ENCODE measurements at places on chromosomes 13 and 19. TPM values are rescaled to one million over a fixed set of nuclear protein-coding genes. Genes with fewer than 3 reads are reported as not detected.

The FPR2 gene
- 41.7 TPM for total RNA-seq

- no peaks in the 10 kb centered on the region for H3K27me3 ChIP-seq
- H3K27ac ChIP-seq: no peak overlapping the region
- H3K4me3 ChIP-seq: no peak overlapping the region
- no peak for DNase-seq
- no peaks in the 10 kb centered on the region for H3K36me3 ChIP-seq
Measured at GRCh38 chr13:69458013-69458412, 649.6 kb upstream of the ATXN8OS start.

DNA sequence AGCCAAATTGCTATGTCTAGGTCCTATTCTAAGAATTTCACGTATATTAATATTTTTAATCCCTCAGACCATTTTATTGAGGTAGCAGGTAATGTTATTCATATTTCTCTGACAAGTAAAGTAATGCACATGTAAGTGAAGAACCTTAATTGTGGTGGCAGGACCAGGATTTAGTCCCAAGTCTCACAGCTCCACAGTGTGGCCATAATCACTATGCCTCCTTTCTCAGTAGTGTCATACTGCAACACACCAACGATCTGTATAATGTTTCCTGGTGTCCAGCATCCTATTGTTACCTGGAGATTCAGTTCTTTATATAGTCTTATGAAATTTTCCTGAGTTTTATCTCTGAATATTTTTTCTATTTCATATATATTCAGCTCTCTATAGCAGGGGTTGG is 340.3 kb downstream of the OLFM4 start:
- no peaks in the 10 kb centered on the region for H3K27me3 ChIP-seq

The WTIP gene
- total RNA-seq: 39.3 TPM

- H3K36me3 ChIP-seq: no peaks in the 10 kb centered on the region
- H3K27me3 ChIP-seq: no peaks in the 10 kb centered on the region
- no peak overlapping the region for H3K27ac ChIP-seq
- H3K4me3 ChIP-seq: no peak overlapping the region
- no peak for DNase-seq
- peaks cover 3% of the 10 kb centered on the region for H3K4me1 ChIP-seq
Measured at GRCh38 chr19:6510618-6511017, 8.5 kb upstream of the TUBB4A start.

GRCh38 chr13:103044056-103044455 is 22.2 kb downstream of the SLC10A2 start:
- H3K27ac ChIP-seq: no peak overlapping the region
- no peaks in the 10 kb centered on the region for H3K27me3 ChIP-seq
- no peak overlapping the region for H3K4me3 ChIP-seq
- no peak for DNase-seq
- no peaks in the 10 kb centered on the region for H3K36me3 ChIP-seq

GRCh38 chr13:25375727-25376358 is 4.1 kb downstream of the ATP8A2 start:
- no peaks in the 10 kb centered on the region for H3K36me3 ChIP-seq
- no peak for DNase-seq
- H3K4me3 ChIP-seq: no peak overlapping the region
- no peak overlapping the region for H3K27ac ChIP-seq
- peaks cover 38% of the 10 kb centered on the region for H3K27me3 ChIP-seq
- peaks cover 10% of the 10 kb centered on the region for H3K4me1 ChIP-seq

DNA sequence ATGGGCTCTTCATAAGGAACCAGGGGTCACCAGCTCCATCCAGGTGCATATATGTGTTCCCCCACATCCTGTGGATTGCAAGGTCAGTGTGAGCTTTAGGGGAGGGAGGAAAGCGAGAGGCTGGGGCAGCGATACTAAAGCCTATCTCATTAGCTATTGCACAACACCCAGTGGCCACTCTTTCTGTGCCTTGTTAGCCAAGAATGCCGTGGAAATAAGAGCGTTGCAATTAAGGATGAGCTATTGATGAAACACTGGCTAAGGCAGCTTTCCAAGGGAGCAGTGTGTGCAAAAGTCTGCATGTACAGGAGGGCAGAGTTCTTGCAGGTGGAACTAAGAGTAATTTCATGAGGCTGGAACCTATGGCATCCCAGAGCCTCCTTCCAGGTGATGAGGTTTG is 17.6 kb downstream of the TNFSF11 start:
- H3K4me3 ChIP-seq: no peak overlapping the region
- H3K27me3 ChIP-seq: no peaks in the 10 kb centered on the region
- no peaks in the 10 kb centered on the region for H3K36me3 ChIP-seq
- H3K4me1 ChIP-seq: no peaks in the 10 kb centered on the region

The PLK5 gene
- not detected for total RNA-seq

The NRTN gene
- total RNA-seq: 1.6 TPM

- no peak overlapping the region for H3K27ac ChIP-seq
- H3K27me3 ChIP-seq: no peaks in the 10 kb centered on the region
- H3K4me3 ChIP-seq: no peak overlapping the region
- no peak for DNase-seq
Measured at GRCh38 chr13:39403106-39403505, 199.9 kb downstream of the LHFPL6 start.

- H3K4me1 ChIP-seq: no peaks in the 10 kb centered on the region
- H3K27ac ChIP-seq: no peak overlapping the region
- DNase-seq: no peak
- peaks cover 11% of the 10 kb centered on the region for H3K27me3 ChIP-seq
- H3K36me3 ChIP-seq: no peaks in the 10 kb centered on the region
- no peak overlapping the region for H3K4me3 ChIP-seq
Measured at GRCh38 chr19:38557205-38557799, 60.5 kb downstream of the MAP4K1 start.

The MIR17HG gene
- total RNA-seq: 7.6 TPM

The FBXO46 gene
- total RNA-seq: 18.4 TPM

DNA sequence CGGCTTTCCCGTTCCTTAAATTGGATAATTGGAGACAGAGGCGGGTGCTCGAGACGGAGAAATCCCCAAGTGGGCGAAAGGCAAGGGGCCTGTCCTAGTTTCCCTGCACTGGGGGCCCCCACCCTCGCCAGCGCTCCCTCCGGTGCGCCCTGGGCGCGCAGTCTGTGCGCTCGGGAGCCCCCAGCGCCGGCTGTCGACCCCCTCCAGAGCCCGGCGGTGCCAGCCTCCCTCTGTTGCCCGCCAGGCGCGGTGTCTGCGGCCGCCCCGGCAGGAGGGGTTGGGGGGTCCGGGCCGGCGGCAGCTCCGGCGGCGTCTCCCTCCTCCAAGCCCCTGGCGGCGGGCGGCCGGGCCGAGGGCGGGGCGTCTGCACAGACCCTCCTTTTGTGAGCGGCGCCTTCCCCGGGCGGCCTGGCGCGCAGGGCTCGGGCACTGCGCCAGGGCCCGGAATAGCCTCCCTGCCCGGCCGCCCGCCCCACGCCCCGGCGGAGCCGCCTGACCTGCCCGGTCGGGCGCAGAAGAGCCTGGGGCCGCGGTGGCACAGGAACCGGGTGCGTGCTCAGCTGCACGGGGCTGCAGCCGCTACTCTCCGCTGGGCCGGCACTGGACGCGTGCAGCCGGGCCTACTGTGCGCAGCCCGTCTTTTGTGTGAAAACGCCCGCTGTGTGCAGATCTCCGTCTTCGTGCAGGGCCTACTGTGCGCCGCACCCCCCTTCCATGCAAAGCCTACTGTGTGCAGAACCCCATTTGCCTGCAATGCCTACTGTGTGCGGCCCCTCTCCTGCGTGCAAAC is 13.2 kb downstream of the GADD45B start:
- H3K4me1 ChIP-seq: peaks cover 27% of the 10 kb centered on the region
- peak overlapping the region; percentile 37 for H3K4me3 ChIP-seq
- H3K27ac ChIP-seq: peak overlapping the region; percentile 18
- DNase-seq: peak; percentile 88
- H3K27me3 ChIP-seq: peaks cover 61% of the 10 kb centered on the region
- no peaks in the 10 kb centered on the region for H3K36me3 ChIP-seq

- H3K4me3 ChIP-seq: no peak overlapping the region
- H3K4me1 ChIP-seq: peaks cover 26% of the 10 kb centered on the region
- no peak overlapping the region for H3K27ac ChIP-seq
Measured at GRCh38 chr13:102770435-102770834, 3.2 kb downstream of the TEX30 start.

- peaks cover 57% of the 10 kb centered on the region for H3K4me1 ChIP-seq
- H3K36me3 ChIP-seq: no peaks in the 10 kb centered on the region
- H3K27ac ChIP-seq: peak overlapping the region; percentile 57
Measured at GRCh38 chr19:56110515-56111448, 10.3 kb downstream of the ZNF787 start.

DNA sequence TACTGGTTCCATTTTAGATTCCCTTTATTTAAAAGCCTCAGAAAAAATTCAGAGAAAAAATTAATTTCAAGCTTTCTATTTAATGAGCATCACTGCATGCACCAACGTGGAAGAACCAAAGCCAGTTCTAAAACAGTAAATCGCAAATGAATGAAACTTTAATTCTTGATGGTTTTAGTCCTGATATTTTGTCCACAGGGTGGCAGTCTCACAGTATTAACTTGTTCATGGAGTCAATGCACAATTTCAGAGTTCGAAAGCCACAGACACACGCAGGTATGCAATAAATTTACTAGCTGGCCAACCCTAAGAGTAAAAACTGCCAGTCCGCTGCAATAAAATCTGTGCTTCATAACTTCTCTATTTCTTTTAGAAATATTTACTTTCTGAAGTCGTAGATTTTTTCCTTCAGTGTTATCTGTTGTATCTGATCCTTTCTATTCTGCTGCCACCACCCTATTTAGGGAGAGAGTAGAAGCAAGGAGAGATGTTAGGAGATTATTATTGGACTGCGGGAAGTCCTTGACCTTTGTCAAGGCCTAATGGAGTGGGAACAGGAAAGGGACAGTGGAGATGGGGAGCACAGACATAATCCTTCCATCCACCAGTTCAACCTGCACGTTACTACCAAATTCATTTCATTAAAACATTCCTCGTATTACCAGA is 7.0 kb upstream of the WBP4 start:
- no peaks in the 10 kb centered on the region for H3K36me3 ChIP-seq
- peak overlapping the region; percentile 61 for H3K27ac ChIP-seq
- H3K4me1 ChIP-seq: peaks cover 96% of the 10 kb centered on the region
- no peak for DNase-seq
- H3K27me3 ChIP-seq: no peaks in the 10 kb centered on the region

DNA sequence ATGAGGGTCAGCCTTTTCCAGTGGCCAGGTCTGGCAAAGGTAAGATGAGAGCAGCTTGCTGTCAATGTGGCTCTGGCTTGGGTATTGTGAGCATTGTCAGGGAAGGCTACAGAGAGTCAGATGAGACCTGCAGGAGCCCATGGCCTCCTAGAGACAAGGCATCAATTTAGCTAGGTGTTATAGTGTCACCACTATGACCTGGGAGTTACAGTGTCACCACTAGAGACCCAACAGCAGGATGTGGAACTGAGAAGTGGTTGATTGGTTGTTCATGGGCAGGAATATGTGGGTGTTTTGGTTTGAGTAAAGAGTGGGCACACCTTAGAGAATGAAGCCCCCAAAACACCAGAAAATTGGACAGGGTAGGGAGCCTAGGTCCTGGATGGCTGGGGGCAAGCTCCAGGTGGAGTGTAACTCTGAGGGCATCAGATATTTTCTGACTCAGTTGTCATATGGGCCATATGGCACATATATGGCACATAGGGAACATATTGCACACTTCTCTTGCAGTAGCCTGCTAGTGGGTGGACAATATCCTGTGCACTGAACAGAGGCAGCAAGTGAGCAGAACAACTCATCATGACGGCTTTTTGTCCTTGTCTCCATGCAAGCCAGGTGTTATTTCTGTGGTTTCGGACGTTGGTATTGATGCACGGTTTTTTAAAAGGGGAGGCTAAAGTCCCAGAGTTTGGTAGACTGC is 46.3 kb upstream of the CEACAM21 start:
- H3K27me3 ChIP-seq: peaks cover 8% of the 10 kb centered on the region
- H3K4me1 ChIP-seq: peaks cover 5% of the 10 kb centered on the region
- H3K4me3 ChIP-seq: peak overlapping the region; percentile 27
- no peaks in the 10 kb centered on the region for H3K36me3 ChIP-seq

DNA sequence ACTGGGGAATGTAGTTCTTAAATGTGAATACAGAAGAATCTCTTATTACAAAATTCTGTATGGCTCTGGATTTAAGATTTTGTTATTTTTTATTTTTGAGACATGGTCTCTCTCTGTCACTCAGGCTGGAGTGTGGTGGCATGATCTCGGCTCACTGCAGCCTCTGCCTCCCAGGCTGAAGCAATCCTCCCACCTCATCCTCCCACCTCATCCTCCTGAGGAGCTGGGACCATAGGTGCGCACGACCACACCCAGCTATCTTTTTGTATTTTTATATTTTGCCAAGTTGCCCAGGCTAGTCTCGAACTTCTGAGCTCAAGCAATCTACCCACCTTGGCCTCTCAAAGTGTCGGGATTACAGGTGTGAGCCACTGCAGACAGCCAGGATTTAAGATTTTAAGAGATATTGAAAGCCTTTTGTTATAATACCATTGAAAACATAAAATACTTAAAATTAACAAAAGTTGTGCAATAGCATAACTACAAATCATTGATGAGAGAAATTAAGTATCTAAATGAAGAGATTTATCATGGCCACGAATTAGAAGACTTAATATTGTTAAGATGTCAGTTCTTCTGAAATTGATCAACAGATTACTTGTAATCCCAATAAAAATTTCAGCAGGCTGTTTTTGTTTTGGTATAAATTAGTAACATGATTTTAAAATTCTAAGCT is 13.4 kb downstream of the CYP2A6 start:
- peaks cover 3% of the 10 kb centered on the region for H3K4me1 ChIP-seq
- H3K27me3 ChIP-seq: no peaks in the 10 kb centered on the region
- H3K36me3 ChIP-seq: no peaks in the 10 kb centered on the region
- no peak overlapping the region for H3K4me3 ChIP-seq

The TMEM59L gene
- total RNA-seq: 4.9 TPM

The CILP2 gene
- total RNA-seq: 0.31 TPM

The ZNF177 gene
- total RNA-seq: 2.6 TPM

DNA sequence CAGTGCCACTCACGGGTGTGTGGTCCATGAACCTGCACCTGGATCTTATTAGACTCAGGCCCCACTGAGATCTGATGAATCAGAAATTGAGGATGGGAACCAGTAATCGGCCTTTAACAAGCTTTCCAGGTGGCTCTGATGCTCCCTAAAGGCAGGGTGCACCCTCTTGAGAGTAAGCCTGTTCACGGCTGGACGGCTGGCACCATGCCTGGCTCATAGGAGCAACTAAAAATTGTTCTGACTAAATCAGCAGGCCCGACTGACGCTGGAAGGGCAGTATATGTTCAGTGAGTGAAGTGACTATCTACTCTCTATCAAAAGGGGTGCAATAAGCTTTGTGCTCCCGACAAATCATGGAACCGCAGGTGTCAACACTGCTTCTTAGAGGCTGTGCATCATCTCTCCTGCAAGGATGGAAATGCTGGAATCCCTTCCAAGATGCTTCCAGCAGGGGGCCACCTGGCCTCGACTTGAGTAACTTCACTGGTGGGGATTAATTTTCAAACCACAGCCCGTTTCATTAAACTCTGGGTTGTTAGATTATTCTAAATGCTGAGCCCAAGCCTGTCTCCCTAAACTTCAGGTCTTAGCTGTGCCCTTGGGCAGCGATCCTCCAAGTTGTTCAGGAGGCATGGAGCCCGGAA is 28.4 kb downstream of the TMTC4 start:
- no peak overlapping the region for H3K4me3 ChIP-seq
- no peaks in the 10 kb centered on the region for H3K4me1 ChIP-seq
- no peaks in the 10 kb centered on the region for H3K27me3 ChIP-seq
- peaks cover 11% of the 10 kb centered on the region for H3K36me3 ChIP-seq
- DNase-seq: peak; percentile 19

The MISP3 gene
- 6.3 TPM for total RNA-seq

The IZUMO2 gene
- not detected for total RNA-seq

Measured in left lung (tissue), 14 donors.